Jurkat, Clone E6-1 (cell line): ENCODE measurements at places on chromosomes 12 and 14.

DNA sequence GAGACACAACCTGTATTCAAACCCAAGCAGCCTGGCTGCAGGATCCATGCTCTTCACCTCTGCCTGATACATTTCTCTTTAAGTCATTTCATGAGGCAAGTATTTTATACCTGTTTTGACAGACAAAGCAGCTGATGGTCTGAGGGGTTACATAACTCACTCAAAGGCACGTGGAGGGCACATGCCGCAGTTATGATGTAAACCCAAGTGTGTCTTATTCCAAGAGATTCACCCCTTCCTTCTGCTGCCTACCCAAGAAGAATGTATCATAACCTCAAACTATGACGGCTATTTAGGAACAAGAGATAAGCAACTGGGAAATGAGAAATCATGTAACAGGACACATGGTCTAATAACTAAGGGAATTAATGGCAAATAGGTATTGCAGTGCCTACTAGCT lies 329.8 kb upstream of the TMPO start:
- DNase-seq = no peak

- DNase-seq = no peak
These were observed 147.5 kb upstream of the RTL1 start for GRCh38 chr14:101050901-101051490.

DNA sequence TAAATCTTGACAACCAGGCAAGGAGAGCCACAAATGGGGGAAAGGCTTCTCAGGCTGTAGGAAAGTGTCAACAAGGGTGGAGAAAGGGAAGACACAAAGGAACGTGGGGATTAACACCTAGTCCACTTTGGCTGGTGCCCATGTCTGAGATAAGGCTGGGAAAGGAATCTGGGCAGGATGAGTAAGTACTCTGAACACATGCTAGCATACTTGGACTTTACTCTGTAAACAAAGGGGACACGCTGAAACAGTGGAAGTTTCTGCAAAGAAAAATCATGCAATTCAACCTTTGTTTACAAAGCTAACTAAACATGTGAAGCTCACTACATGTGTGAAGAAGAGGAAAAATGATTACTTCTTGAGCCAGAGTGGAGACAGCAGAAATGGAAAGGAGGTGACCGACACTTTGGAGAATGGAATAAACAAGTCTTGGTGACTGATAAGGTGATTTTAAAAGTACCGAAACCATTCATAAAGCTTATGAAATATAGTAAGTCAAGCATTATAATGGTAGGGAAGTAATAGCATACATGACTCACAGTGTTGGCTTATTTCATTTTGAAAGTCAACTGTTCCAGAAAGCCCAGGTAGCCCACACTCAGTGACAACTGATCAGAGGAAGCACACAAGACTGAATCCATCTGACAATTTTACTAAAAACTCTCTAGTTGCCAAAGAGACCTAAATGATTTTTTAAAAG lies 13.2 kb downstream of the CPNE8 start:
- no peak for DNase-seq

DNA sequence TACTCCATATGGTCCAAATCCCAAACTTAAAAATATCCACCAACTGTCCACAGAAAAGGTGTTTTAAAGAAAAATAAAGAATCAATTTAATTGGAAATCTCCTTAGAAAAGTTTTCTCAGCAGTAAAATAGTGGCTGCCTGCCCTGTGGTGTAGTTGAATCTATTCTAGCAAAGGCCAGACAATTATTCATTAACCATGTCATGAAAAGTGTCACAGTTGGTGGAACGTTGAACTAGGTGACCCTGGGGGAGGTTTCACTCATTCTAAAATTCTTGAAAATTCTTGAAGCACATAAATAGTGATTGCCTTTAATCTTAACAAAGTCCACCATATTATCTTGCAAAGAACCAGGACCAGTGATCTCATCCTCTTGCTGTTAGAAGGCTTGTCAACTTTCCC lies 78.4 kb upstream of the GZMB start:
- DNase-seq = no peak

GRCh38 chr14:105135700-105136395 lies 32.7 kb downstream of the JAG2 start:
- DNase-seq = no peak

DNA sequence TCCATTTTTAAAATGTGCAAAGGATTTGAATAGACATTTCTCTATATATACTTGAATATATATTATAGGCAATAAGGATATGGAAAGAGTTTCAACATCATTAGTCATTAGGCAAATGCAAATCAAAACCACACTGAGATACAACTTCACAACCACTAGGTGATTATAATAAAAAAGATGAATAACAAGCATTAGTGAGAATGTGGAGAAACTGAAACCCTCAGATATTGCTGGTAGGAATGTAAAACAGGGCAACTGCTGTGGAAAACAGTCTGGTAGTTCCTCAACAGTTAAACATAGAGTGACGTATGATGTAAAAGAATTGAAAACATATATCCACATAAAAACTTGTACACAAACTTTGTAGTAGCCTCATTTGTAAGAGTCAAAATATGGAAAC lies 11.7 kb upstream of the BATF start:
- DNase-seq = no peak

- no peak for DNase-seq
These were observed 3.9 kb upstream of the TBC1D30 start for GRCh38 chr12:64820593-64820992.

DNA sequence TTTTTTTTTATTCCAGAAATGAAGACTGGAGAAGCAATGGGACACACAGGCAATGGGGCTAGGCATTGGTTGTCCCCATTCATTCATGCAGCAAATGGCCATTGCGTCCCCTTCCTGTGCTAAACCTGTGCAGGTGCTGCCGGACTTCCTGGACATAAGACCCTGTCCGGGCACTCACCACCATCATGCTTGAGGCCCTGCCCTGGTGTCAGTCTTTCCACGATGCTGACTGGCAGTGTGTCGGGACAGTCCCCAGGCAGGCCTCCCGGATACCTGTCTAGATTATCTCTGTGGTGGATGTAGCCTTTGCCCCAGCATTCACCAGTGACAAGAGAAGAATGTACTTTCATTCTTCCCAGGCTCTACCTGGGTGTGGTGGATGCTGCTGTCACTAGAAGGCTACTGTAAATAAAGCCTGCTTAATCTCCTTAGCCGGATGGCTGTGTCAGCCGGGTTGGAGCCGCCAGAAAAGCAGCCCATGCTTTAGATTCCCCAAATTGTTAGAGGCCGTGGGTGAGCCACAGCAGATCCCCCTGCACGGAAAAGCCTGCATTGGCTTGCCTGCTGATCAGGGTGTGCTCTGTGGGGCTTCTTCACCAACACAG lies 94.5 kb upstream of the PARP11 start:
- DNase-seq = no peak

DNA sequence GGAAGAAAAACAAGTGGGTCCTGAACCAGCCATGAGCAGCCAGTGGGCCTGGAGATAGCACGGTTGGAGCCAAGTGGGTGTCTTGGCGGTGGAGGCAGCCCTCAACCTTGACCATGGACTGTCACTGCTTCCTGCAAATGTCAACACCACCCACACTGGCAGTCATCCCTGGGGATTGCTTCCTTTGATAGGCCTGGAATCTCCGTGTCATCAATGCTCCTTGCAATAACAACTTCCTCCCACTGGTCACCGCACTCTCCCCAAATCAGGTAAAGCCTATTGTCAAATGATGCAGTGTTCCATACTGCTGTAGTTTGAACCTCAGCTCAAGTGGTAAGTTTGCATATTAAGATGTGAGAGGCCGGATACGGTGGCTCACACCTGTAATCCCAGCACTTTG lies 129.1 kb downstream of the NTF3 start:
- no peak for DNase-seq

DNA sequence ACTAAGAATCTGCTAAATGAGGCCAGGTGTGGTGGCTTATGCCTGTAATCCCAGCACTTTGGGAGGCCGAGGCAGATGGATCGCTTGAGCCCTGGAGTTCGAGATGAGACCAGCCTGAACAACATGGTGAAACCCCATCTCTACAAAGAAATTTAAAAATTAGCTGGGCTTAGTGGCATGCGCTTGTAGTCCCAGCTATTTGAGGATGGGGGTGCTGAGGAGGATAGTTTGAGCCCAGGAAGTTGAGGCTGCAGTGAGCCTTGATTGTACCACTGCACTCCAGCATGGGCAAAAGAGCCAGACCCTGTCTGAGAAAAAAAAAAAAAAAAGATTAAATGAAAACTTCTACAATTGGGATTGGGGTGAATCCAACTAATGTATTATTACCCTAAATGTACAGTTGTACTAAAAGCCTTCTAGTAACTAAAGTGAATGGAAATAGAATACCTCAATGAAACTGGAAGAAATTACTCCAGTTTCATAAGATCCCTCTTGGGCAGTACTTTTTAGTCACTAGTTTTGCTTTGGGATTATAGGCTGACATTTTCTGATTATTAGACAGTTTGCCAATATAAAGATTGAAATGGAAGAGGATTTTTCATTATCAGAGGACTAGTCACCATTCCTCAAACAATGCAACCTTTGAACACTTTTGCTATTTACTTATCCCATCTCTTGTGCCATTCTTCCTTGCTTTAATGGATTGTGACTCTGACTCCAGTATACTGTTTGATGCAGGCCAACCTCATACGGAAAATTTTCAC lies 14.3 kb downstream of the COCH start:
- no peak for DNase-seq

- no peak for DNase-seq
These were observed 822.7 kb downstream of the NRXN3 start for GRCh38 chr14:78992867-78993266.

DNA sequence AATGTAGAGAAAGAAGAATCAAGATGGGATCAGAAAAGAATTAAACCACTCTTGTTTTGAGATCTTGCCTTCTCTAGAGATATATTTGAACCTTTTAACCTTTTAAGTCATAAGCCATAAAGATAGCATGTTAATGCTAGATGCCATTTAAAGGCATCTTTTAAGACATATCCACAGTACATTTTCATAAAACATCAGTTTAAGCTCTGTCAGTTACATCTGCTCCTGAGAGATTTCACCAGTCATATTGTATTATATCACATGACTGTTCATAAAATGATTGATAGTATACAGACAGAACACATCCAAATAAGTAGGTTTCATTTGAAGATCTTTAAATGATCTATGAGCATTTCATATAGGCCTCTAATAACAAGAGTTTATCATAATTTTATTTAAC lies 1238.5 kb downstream of the SLC16A7 start:
- no peak for DNase-seq

DNA sequence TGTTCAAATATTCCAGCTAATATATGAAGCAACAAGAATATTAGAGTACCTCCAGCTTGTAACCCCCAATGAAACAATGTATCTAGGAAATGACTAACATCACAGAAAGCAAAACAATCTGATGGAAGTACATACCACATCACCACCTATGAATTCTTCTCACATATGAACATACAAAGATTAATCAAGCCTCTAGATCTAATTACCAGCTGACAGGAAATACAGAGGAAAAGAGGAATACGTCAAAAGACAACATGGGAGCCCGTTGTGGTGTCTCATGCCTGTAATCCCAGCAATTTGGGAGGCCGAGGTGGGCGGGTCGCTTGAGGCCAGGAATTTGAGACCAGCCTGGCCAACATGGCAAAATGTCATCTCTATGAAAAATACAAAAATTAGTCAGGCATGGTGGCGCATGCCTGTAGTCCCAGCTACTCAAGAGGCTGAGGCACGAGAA lies 7.5 kb downstream of the NEDD8 start:
- no peak for DNase-seq

DNA sequence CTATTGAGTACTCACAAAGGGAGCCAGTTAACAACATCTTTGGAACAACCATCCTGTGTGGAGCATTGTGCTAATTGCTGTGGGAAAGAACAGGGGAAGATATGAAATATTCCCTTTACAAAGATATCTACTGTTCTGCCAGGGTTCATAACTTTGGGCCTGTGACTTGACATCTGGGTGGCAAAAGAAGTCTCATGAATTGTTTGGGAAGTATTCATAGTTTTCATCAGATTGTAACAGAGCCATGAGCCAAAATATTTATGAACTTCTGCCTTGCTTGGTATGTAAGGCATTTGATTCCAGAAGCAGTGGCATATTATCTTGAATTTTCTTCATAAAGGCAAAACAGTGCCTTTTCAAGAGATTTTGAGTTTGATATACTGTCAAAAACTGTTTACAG lies 816.2 kb downstream of the DIO2 start:
- DNase-seq = no peak

DNA sequence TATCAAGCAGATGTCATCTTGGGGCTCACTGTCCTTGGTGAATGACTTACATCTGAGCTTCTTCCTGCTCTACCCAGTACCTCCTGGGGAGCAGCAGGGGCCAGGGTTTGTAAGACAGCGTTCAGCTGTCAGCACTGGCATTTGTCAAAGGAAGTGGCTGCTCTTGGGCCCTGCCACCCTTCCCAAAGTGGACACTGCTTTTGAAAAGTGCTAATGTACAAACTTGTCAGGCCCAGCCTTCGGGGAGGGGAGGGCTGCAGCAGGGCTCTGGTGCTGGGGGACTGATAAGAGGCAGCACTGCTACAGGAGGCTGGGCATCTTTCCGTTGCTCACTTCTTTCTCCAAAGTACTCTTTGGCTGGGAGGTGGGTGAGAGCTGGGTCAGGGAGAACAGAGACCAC lies 59.8 kb upstream of the RBM19 start:
- no peak for DNase-seq

GRCh38 chr14:79201564-79202207 lies 1009.6 kb downstream of the DIO2 start:
- no peak for DNase-seq

GRCh38 chr14:30496852-30497251 lies 62.1 kb upstream of the G2E3 start:
- no peak for DNase-seq

- DNase-seq = peak; percentile 40
These were observed 19.5 kb upstream of the SPIC start for GRCh38 chr12:101455685-101456084.

DNA sequence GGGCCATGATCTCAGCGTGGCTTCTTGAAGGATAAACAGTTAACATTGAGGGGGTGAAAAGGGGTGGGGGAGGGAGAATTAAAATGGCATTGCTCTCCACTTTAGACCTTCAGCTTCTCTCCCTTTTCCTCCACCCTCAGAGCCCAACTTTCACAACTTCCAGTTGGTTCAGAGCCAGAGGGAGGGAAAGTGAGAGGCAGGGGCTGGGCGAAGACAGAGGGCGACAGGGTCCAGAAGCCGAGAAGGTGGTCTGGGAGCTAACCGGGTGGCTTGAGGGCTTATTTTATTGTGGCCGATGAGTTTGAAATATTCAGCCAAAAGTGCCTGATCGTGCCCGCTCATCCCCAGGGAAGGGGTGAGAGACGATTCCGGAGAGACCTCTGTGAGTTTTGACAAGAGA lies 4.1 kb downstream of the BMP4 start:
- DNase-seq = no peak
